ENCODE measurements at places on chromosomes 4 and X.

GRCh38 chrX:151722241-151722846 lies 6.5 kb downstream of the FATE1 start:
- no peak overlapping the region for H3K4me3 ChIP-seq
- H3K27me3 ChIP-seq, result peaks cover 9% of the 10 kb centered on the region
- no peaks in the 10 kb centered on the region for H3K4me1 ChIP-seq
- peak; percentile 31 for DNase-seq
- H3K36me3 ChIP-seq, result no peaks in the 10 kb centered on the region

DNA sequence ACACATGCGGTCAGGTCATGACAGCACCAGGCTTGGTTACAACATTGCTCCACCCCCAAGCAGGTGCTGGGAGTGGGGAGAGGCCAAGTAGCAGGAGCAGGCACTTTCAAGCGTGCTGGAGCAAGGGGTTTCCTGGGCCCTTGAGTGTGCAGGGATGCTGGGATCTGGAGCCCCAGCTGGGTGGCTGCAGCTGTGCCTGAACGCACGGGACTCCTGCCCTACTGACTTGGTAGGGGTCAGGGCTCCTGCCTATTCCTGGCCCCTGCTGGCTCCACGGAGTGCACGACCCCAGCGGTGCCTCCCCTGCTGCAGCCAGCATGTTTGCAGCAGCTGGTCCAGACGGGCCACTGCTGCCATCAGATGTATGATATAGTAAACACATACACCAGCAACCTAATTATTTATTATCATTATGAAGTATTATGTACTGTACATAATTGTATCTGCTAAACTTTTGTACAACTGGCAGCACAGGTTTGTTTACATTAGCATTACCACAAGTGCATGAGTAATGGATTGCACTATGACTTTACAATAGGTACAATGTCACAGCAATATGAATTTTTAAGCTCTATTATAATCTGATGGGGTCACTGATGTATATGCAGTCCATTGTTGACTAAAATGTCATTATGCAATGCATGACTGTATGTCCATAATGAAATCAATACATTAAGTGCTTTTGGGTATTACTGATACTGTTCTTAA lies 620.6 kb downstream of the RAPGEF2 start:
- no peaks in the 10 kb centered on the region for H3K36me3 ChIP-seq
- H3K4me3 ChIP-seq, result no peak overlapping the region
- no peaks in the 10 kb centered on the region for H3K27me3 ChIP-seq
- H3K4me1 ChIP-seq, result no peaks in the 10 kb centered on the region
- no peak overlapping the region for H3K27ac ChIP-seq

GRCh38 chrX:10356979-10357378 lies 200.2 kb downstream of the CLCN4 start:
- H3K27ac ChIP-seq, result no peak overlapping the region
- H3K4me3 ChIP-seq, result no peak overlapping the region
- no peak for DNase-seq
- no peaks in the 10 kb centered on the region for H3K36me3 ChIP-seq
- no peaks in the 10 kb centered on the region for H3K27me3 ChIP-seq

- H3K4me3 ChIP-seq, result no peak overlapping the region
- H3K4me1 ChIP-seq, result no peaks in the 10 kb centered on the region
- no peak for DNase-seq
- H3K36me3 ChIP-seq, result peaks cover 7% of the 10 kb centered on the region
- peak overlapping the region; percentile 1 for H3K27ac ChIP-seq
Measured at GRCh38 chrX:100696699-100697351, 35.1 kb downstream of the SYTL4 start.

DNA sequence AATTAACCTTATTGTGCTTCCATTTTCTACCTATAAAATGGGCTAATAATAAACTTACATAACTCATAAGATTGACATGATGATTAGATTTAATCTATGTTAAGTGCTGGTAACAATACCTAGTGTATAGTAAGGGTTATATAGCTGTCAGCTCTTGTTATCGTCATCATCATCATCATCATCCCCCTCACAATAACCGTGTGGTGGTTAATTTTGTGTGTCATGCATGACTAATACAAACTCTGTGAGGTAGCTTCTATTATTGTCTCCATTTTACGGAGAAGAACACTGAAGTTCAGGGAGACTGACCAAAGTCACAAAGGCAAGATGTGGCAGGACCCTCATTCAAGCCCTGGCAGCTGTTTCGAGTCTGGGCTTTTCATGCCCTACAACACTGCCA lies 211.3 kb downstream of the PALLD start:
- no peak for DNase-seq
- peaks cover 42% of the 10 kb centered on the region for H3K27me3 ChIP-seq
- H3K27ac ChIP-seq, result no peak overlapping the region
- H3K4me3 ChIP-seq, result no peak overlapping the region
- peaks cover 19% of the 10 kb centered on the region for H3K4me1 ChIP-seq

- DNase-seq, result no peak
- peak overlapping the region; percentile 100 for H3K27ac ChIP-seq
- H3K27me3 ChIP-seq, result no peaks in the 10 kb centered on the region
- H3K4me1 ChIP-seq, result peaks cover 7% of the 10 kb centered on the region
- peak overlapping the region; percentile 95 for H3K4me3 ChIP-seq
- peaks cover 17% of the 10 kb centered on the region for H3K36me3 ChIP-seq
Measured at GRCh38 chrX:107117993-107118321, 665 bp downstream of the RBM41 start.

GRCh38 chr4:147428583-147428982 lies 52.3 kb upstream of the EDNRA start:
- no peak overlapping the region for H3K4me3 ChIP-seq
- no peak overlapping the region for H3K27ac ChIP-seq
- DNase-seq, result no peak
- no peaks in the 10 kb centered on the region for H3K36me3 ChIP-seq
- no peaks in the 10 kb centered on the region for H3K4me1 ChIP-seq
- H3K27me3 ChIP-seq, result no peaks in the 10 kb centered on the region

GRCh38 chr4:73446336-73446938 lies 10.4 kb downstream of the AFP start:
- no peaks in the 10 kb centered on the region for H3K27me3 ChIP-seq
- no peak for DNase-seq
- H3K4me3 ChIP-seq, result no peak overlapping the region
- no peak overlapping the region for H3K27ac ChIP-seq
- H3K36me3 ChIP-seq, result peaks cover 4% of the 10 kb centered on the region

- H3K4me1 ChIP-seq, result no peaks in the 10 kb centered on the region
- H3K4me3 ChIP-seq, result no peak overlapping the region
- H3K27me3 ChIP-seq, result peaks cover 22% of the 10 kb centered on the region
- DNase-seq, result no peak
- no peak overlapping the region for H3K27ac ChIP-seq
Measured at GRCh38 chr4:1676605-1677525, 7.2 kb downstream of the FAM53A start.

- H3K36me3 ChIP-seq, result no peaks in the 10 kb centered on the region
- H3K4me1 ChIP-seq, result no peaks in the 10 kb centered on the region
- H3K27ac ChIP-seq, result no peak overlapping the region
- no peak overlapping the region for H3K4me3 ChIP-seq
Measured at GRCh38 chr4:73698217-73698616, 42.2 kb upstream of the CXCL8 start.

DNA sequence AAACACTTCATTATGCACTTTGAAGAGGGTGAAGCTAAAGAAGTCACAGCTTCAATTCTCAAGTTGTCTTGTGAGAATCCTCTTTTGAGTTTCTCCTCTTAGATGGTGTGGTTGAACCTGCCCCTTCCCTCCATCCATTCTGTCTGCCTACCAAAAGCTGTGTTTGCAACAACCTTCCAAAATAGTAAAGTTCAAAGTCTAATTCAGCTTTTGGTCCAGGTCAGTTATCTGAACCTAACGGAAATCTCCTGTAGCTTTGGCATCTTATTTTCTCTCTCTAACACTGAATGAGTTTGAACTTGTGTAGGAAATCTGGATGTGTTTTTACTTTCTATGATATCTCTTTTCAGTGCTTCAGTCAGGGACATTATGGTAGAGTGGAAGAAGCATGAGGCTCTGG lies 201.7 kb upstream of the AR start:
- no peak overlapping the region for H3K4me3 ChIP-seq
- H3K27ac ChIP-seq, result no peak overlapping the region
- H3K4me1 ChIP-seq, result no peaks in the 10 kb centered on the region
- H3K36me3 ChIP-seq, result no peaks in the 10 kb centered on the region

- DNase-seq, result no peak
- no peaks in the 10 kb centered on the region for H3K36me3 ChIP-seq
Measured at GRCh38 chrX:31092476-31092875, 20.6 kb upstream of the FTHL17 start.

- H3K4me1 ChIP-seq, result no peaks in the 10 kb centered on the region
- no peak overlapping the region for H3K4me3 ChIP-seq
Measured at GRCh38 chr4:167265231-167265630, 30.9 kb upstream of the SPOCK3 start.

GRCh38 chrX:105645667-105646357 lies 176.5 kb upstream of the NRK start:
- no peak for DNase-seq
- H3K4me1 ChIP-seq, result no peaks in the 10 kb centered on the region
- H3K27ac ChIP-seq, result no peak overlapping the region

DNA sequence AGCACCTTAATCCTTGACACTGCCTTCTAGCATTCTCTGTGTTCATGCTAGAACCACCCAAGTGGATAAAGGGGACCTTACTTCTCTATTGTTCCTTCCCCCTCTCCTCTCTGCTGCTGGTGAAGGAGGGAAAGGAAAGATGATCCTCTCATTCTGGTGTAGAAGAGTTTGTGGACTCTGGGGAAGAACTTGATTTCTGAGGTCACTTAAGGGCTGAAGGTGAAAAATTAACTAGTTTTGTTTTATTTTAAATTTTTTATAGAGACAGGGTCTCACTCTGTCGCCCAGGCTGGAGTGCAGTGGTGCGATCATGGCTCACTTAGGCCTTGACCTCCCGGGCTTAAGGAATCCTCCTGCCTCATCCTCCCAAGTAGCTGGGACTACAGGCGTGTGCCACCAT lies 29.8 kb downstream of the SMS start:
- H3K36me3 ChIP-seq, result peaks cover 38% of the 10 kb centered on the region
- H3K4me1 ChIP-seq, result peaks cover 42% of the 10 kb centered on the region
- no peak overlapping the region for H3K27ac ChIP-seq
- DNase-seq, result no peak
- no peaks in the 10 kb centered on the region for H3K27me3 ChIP-seq
- H3K4me3 ChIP-seq, result no peak overlapping the region

DNA sequence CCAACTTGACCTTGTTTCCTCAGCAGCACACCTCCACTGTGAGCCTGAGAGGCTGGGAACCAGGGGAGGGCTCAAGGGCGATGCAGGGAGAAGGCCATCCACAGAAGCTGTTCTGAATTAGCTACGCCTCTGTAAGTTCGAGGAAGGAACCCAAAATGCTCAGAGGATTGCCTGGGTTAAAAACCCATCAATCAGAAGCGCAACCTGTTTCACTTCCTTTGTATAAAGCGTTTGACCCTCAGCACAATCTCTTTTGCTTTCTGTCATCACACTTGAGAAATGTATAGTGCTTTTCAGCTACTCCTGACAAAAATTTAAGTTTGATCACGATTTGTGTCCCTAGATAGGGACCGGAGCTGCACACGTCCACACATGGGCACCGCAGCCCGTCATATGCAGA lies 48.0 kb upstream of the MAP3K15 start:
- DNase-seq, result no peak
- H3K4me1 ChIP-seq, result peaks cover 13% of the 10 kb centered on the region
- H3K27me3 ChIP-seq, result no peaks in the 10 kb centered on the region

GRCh38 chrX:38774249-38774648 lies 27.0 kb upstream of the MID1IP1 start:
- H3K36me3 ChIP-seq, result no peaks in the 10 kb centered on the region
- no peaks in the 10 kb centered on the region for H3K4me1 ChIP-seq
- no peaks in the 10 kb centered on the region for H3K27me3 ChIP-seq
- H3K27ac ChIP-seq, result no peak overlapping the region
- no peak for DNase-seq
- no peak overlapping the region for H3K4me3 ChIP-seq

DNA sequence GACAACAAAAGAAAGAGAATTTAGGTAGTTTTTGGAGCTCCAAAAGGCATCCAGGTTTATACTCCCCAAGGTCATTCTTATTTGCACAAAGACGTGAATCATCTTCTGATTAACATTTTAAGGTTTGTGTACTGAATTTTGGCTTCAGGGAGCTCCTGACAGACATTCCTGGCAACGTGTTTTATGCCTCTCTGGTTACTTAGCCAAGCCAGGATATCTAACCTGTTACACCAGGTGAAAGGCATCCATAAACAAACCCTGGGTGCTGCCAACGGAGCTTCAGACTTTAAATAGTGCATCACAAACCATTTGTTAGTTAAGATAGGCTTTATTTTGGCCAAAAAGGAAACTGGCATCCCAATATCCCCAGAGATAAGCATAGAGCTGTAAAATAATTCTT lies 997.3 kb downstream of the ARAP2 start:
- H3K4me3 ChIP-seq, result no peak overlapping the region
- no peaks in the 10 kb centered on the region for H3K36me3 ChIP-seq
- no peak for DNase-seq
- no peaks in the 10 kb centered on the region for H3K27me3 ChIP-seq
- H3K4me1 ChIP-seq, result no peaks in the 10 kb centered on the region
- no peak overlapping the region for H3K27ac ChIP-seq

- H3K27ac ChIP-seq, result no peak overlapping the region
- H3K4me3 ChIP-seq, result no peak overlapping the region
- H3K27me3 ChIP-seq, result peaks cover 3% of the 10 kb centered on the region
- no peak for DNase-seq
- peaks cover 22% of the 10 kb centered on the region for H3K4me1 ChIP-seq
Measured at GRCh38 chr4:152100379-152101201, 339.8 kb upstream of the GATB start.

- no peaks in the 10 kb centered on the region for H3K36me3 ChIP-seq
- no peaks in the 10 kb centered on the region for H3K4me1 ChIP-seq
Measured at GRCh38 chr4:111500858-111501257, 644.4 kb upstream of the FAM241A start.

DNA sequence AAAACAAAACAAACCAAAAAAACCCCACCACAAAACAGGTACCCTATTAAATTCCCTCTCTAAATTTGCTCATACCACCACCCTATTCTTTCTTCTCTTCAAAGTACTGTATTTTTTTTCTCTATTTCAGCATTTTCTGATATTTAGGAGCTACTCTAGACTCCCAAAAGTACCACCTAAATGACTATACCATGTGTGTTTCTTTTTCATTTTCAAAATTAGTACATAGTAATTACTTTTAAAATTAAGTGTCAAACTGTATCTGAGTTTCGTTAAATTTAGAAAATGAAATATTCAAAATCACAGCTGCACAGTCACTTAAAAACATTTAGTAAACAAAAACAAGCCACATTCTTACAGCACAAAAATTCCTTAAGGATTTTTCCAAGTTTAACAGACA lies 161.7 kb downstream of the FBXW7 start:
- no peaks in the 10 kb centered on the region for H3K4me1 ChIP-seq
- no peak overlapping the region for H3K4me3 ChIP-seq
- no peak overlapping the region for H3K27ac ChIP-seq
- no peaks in the 10 kb centered on the region for H3K27me3 ChIP-seq

DNA sequence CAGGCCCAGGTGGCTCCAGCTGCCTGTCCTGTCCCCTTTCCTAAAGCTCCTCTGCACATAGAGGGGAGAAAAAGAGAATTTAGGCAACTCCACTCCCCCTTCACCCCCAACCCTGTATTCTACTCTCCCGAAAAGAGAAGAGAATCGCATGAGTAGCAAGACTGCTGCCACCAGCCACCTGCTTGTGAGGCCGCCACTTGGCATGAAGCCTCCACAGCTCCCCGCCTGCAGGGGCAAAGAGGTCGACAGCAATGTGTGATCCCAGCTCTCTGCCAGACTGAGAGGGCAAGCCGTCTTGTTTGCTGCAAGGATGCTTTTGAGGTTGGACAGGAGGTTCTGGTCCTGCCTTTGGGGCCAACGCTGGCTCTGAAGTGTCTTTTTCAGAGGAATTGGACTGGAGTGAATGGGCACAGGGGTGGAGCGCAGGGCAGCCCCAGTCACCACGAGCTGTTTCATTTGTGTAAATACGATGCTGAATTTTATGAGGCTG lies 77.1 kb downstream of the STARD8 start:
- no peak for DNase-seq
- no peaks in the 10 kb centered on the region for H3K36me3 ChIP-seq
- no peak overlapping the region for H3K27ac ChIP-seq
- H3K27me3 ChIP-seq, result no peaks in the 10 kb centered on the region
- peaks cover 1% of the 10 kb centered on the region for H3K4me1 ChIP-seq

Measured in progenitor cell of endocrine pancreas (in vitro differentiated cells).